SK-MEL-5 (cell line): ENCODE measurements at places on chromosomes 11 and 22. TPM values are rescaled to one million over a fixed set of nuclear protein-coding genes. Genes with fewer than 3 reads are reported as not detected.

DNA sequence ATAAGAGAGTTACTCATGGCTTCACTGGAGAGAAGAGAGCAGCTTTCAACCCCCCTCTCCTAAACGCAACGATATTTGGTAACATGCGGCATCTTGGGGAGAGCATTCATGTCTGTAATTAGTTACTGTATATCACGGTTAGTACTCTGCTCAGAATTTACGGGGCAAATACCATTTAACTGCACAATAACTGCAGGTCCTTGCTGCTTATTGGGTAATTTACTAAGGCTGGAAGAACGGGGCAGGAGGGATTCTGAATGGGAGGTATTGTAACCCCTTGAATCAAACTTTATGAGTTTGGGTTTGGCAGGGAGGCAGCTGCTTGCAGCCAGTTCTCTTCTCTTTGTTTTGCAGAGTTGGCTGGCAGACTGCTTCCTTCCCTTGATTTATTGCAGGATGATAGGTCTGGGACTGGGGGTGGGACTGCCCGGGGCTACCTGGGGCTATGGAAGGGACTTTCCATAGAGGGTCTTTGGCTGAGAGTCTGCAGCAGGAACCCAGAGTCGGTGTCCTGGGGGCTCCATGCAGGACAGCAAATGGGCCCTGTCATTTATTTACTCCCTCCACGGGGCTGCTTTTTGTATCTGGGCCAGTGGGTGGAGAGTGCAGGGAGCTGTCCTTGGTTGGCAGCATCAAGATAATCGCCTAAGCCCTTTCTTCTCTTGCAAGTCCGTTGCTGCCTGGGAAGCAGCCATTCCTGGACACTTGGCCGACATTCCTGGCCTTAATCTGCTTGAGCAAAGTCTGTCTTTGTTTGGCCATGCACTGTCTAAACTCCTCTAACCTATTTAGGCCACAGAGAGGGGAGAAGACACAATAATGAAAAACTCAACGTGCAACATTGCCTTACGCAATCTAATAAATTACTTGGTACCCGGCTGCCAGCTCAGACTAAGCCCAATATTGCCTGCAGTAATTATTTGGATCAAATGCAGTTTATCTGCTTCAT is 188.9 kb downstream of the ST3GAL4 start:
- peak; percentile 62 for DNase-seq

- DNase-seq = no peak
These were observed 190.3 kb upstream of the ZC3H12C start for GRCh38 chr11:109902764-109903433.

BMAL1 gene
- total RNA-seq = 6.1 and 7.1 TPM in 2 replicates

CABP2 gene
- total RNA-seq = not detected in 2 replicates

CNGA4 gene
- total RNA-seq = not detected in 2 replicates

GRCh38 chr22:29890760-29891159 is 7.8 kb downstream of the MTMR3 start:
- no peak for DNase-seq

DNA sequence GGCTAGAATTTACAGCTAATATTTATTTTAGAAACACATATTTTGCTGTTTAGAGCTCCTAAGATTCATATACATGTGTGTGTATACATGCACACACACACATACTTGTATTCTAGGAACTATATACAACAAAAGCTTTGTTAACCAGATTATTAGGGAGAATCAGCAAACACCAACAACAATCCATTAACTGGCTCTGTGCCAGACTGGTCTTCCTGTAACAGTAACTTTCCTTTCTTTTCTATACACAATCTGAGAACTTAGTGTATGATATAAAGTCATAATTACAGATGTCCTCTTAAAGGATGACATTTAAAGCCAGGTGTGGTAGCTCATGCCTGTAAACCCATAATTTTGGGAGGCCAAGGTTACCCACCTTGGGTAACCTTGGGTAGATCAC is 49.5 kb upstream of the CLNS1A start:
- no peak for DNase-seq

- DNase-seq = no peak
These were observed 54.0 kb upstream of the PRDM11 start for GRCh38 chr11:45092404-45092785.

ANGPTL5 gene
- total RNA-seq = not detected in 2 replicates

DNA sequence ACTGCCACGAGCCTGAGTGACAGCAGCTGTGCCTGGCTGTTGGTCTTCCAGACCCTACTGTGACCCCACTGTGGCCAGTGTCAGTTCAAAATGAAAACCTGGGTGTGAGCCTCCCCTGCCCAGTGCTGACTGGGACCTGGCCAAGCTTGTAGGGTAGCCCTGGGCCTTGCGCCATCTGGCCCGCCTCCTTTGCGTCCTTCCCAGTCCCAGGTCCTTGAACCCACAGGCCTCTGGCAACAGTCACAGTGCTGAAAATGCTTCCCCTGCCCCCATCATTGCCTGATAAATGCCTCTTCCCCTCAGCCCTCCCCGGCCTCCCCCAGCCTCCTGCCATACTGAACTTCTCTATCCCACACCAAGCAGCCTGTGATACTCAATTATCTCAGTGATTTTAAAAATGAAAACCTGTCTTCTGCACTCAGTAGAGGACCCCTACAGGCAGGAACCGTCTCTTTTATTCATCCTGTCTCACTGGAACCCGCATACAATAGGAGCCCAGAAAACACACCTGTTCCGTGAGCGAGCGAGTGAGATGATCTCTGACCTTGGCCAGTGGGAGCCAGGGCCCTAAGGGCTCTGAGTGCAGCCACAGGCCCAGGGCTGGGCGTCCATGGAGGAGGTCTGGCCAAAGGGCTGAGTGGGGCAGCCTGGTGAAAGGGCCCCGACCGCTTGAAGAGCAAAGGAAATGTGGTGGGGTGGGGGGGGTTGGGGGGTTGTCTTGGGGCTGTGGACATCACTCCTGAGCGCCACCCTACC is 49.7 kb upstream of the TTLL12 start:
- no peak for DNase-seq

- peak; percentile 57 for DNase-seq
These were observed 21.7 kb downstream of the SLC43A1 start for GRCh38 chr11:57493507-57494503.

DNA sequence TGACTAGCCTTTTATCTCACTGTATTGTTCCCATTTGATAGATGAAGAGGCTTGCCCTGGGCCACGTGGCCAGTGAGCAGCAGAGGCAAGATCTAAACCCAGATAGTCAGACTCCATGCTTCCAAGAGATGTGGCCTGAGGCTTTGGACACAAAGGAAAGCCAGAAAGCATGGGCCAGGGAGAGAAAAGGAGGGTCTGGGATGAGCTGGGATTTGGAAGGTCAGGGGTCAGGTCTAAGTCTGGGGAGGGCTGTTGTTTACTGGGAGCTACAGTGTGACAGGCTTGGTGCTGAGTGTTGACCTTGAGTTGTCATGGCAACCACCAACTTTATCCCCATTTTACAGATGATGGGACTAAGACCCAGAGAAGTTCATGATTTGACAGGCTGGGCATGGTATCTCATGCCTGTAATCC is 2.1 kb downstream of the SLC35E4 start:
- DNase-seq = no peak

GRCh38 chr11:94803491-94803890 is 35.3 kb downstream of the AMOTL1 start:
- DNase-seq = no peak

DNA sequence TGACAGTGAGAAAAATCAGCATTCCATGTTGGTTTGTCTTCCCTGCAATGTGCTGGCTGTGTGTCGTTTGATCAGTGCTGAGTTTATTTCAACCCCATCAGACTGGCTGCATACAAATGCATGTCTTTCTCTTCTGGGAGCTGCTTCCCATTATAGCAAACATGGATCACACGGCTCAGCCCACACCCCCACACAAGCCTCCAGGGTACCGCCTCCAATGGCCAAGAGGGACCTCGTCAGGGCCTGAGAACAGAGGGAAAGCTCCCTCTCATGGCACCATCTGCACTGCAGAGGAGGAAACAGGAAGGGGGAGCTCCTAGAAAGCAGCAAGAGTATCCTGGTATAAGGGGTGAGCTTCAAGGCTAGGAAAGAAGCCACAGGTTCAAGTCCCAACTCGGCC is 214.2 kb downstream of the LARGE1 start:
- peak; percentile 28 for DNase-seq

DNA sequence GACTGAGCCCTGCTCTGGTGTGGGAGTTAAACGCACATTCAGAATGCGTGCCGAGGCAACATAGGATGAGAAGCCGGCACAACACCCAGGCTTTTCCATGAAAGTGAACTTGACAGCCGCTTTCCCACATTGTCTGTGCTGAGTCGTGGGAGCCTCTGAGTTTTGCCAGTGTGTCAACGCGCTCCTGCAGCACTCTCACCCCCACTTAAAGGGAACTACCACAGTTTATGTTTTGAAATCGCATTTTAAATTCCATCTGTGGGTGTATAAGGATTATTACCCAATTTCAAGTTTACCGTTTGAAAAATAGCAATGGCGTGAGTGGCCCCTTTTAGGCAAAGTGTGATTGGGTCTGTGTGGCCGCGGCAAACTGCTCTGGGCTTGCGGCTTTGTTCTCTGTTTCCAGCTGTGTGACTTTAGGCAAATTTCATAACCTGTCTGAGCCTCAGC is 81.5 kb downstream of the FBLN1 start:
- no peak for DNase-seq

DEFB131B gene
- not detected in 2 replicates for total RNA-seq

- DNase-seq = no peak
These were observed 64.0 kb downstream of the KCNQ1 start for GRCh38 chr11:2508793-2509192.

- DNase-seq = no peak
These were observed 1.2 kb downstream of the AP5B1 start for GRCh38 chr11:65779669-65779918.

GRCh38 chr11:62433141-62433903 is 14.5 kb downstream of the SCGB1A1 start:
- no peak for DNase-seq

DNA sequence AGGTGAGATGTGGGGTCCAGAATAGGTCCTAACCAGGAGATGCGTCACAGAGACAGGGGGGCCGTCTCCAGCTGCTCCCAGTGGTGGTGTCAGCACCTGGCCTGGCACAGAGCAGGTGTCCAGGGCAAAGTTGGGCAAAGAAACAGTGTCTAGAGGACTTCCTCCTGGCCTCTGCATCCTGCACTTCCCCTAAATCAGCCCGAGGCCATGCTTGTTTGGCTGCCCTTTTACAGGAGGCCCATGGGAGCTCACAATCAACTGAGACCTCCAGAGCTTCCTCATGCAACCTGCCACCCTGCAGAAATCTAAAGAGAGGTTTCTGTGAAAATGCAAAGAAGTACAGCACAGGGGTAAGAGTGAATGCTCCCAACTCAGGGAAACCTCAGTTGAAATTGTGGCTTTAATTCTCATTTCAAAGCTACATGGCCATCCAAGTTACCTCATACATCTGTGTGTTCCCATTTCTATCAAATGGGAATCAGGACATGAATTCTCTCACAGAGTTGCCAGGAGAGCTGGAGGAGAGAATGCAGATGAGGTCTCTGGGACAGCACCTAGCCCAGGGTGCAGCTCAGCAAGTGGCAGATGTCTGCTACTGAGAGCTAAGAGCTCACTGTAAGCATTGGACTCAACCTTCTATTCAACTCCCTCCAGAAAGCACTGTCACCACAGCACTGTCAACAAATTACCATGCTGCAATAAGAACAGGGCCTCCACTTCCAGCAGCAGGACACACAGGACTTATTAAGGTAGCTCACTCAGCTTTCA is 32.6 kb downstream of the TCIRG1 start:
- DNase-seq = no peak

UPB1 gene
- not detected in 2 replicates for total RNA-seq

DNA sequence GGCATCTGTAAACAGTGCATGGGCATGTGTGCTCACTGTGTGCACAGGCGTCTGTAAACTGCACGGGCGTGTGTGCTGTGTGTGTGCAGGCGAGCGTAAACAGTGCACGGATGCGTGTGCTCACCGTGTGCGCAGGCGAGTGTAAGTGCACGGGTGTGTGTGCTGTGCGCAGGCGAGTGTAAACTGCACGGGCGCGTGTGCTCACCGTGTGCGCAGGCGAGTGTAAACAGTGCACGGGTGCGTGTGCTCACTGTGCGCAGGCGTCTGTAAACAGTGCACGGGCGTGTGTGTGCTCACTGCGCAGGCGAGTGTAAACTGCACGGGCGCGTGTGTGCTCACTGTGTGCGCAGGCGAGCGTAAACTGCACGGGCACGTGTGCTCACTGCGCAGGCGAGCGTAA is 22.4 kb downstream of the RNH1 start:
- no peak for DNase-seq

DNA sequence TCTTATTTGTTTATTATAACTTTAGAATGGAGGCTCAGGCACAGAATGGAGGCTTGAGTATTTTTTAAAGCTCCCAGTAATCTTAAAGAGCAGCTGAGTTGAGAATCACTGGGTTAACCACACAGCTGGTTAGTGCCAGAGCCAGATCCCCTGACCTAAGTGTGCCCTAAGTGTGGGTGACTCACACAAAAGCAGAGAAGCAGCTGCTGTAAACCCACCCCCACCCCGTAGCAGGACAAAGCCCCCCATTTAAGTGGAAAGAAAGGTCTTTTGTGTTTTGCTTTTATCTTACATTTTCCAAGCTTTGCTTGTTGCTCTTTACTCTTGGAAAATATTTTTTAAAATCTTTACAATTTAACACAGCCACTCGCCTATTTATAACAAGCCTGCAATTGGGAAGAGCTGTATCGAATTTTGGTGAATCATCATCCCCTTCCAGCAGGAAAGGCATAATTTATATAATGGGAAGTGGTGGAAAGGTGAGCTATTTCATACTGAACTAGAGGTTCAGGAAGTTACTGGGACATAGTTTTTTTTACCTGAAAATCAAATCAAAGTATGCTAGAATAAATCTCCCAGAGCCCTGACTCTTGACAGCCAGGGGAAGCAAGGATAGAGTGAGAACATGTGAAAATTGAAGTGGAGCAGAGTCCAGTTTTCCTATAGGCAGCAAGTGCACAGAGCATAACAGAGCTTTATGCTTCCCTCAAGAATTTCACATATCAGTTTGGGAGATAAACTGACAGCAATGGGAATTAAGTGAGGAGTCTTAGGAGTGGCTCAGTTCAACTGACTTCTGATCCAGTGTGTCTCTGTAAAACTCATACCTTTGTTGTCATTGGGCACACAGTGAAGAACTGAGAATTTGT is 405.7 kb downstream of the AASDHPPT start:
- DNase-seq = peak; percentile 67

GRCh38 chr11:122304973-122305372 is 189.0 kb upstream of the BLID start:
- no peak for DNase-seq

- no peak for DNase-seq
These were observed at the start of gene LMF2 for GRCh38 chr22:50507421-50507990. Gene LMF2, minus strand, starts transcription at chr22:50507702. Its CDS starts 27 bp downstream, at chr22:50507675.

DNA sequence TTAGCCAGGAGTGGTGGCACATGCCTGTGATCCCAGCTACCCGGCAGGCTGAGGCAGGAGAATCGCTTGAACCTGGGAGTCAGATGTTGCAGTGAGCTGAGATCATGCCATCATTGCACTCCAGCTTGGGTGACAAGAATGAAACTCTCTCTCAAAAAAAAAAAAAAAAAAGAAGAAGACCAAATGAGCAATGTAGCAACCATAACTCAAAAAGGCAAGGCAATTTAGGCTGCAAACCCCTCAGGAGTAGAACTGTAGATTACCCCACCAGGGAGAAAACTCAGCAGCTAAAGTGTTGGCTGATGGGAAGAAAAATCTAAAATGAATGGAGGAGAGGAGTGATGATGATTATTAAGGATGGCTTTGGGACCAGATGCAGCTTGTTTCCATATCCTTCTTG is 256.7 kb upstream of the UBASH3B start:
- no peak for DNase-seq

PANX3 gene
- total RNA-seq = not detected in 2 replicates

TMPRSS5 gene
- 2.0 and 2.3 TPM in 2 replicates for total RNA-seq
